Activated CD8-positive, alpha-beta memory T cell treated with anti-CD3 and anti-CD28 coated beads, Interleukin-2, amount 10 ng/mL, durations not matched to agents 7 days and 5 days (primary cell): ENCODE measurements at places on chromosomes 1 and 21. TPM values are rescaled to one million over a fixed set of nuclear protein-coding genes. Genes with fewer than 3 reads are reported as not detected.

DNA sequence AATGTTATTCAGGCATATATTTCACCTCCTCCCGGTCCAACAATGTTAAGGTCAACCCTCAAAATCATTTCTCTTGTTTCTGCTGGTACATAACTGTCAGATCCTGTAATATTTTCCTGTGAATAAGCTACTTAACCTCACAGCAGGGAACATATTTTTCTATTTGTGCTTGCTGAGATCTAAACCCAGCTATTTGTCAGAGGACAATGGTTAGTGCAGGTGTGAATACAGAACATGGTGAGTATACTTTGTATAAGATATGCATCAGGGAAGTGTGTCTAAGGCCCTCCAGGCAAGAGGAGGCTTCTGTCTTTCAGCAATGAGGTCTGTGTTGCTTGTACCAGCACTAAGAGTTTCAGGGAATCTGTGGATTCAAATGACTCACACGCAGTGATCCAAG is 970.6 kb downstream of the NCAM2 start:
- H3K27ac ChIP-seq, result no peak overlapping the region
- no peaks in the 10 kb centered on the region for H3K36me3 ChIP-seq
- DNase-seq, result no peak
- H3K27me3 ChIP-seq, result no peaks in the 10 kb centered on the region

GRCh38 chr1:192913683-192914082 is 104.8 kb downstream of the RGS2 start:
- no peak for DNase-seq
- H3K4me1 ChIP-seq, result peaks cover 5% of the 10 kb centered on the region
- H3K27ac ChIP-seq, result no peak overlapping the region
- no peaks in the 10 kb centered on the region for H3K36me3 ChIP-seq
- H3K4me3 ChIP-seq, result no peak overlapping the region

DNA sequence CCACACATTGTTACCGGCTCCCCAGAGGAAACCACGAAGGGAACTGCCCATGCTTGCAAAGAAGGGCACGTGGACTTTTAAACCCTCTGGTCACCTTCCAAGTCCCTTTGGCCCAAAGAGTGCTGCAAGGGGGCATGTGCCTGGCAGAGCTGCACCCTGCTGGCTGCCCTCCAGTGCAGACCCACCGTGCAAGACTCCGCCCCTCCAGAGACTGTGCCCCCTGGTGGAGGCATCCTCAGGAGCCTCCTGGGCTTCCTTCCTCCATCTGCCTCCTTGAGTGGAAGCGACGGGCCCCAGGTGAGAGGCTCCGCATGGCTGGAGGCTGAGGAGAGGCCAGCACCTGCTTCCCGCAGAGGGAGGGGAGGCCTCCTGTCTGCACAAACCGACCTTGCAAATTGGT is 100.6 kb downstream of the CRYAA start:
- no peak for DNase-seq
- no peak overlapping the region for H3K4me3 ChIP-seq
- no peaks in the 10 kb centered on the region for H3K36me3 ChIP-seq

- H3K4me3 ChIP-seq, result no peak overlapping the region
- H3K27me3 ChIP-seq, result no peaks in the 10 kb centered on the region
- DNase-seq, result no peak
- H3K36me3 ChIP-seq, result peaks cover 22% of the 10 kb centered on the region
- no peak overlapping the region for H3K27ac ChIP-seq
- H3K4me1 ChIP-seq, result no peaks in the 10 kb centered on the region
Measured at GRCh38 chr21:29326914-29327554, 28.3 kb downstream of the BACH1 start.

DNA sequence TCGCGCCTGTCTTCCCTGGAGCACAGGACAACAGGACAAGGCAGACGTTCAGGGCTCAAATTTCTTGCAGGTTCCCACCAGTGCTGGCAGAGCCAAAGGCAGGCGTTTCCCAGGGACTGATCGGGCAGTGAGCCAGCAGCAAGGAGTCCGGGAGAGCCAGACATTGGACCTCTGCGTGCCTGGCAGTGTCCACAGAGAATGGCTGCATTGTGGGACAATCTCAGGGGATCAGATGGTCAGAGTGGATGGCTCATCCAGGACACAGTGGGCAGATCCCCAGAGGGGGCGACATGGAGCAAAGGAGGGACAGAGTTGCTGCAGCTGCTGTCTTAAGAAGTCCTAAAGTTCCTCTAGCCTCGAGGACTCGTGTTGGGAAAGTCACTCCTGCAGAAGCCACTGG is 4.6 kb downstream of the TMEM63A start:
- no peak overlapping the region for H3K4me3 ChIP-seq
- peaks cover 44% of the 10 kb centered on the region for H3K4me1 ChIP-seq
- DNase-seq, result peak; percentile 50

- H3K4me3 ChIP-seq, result no peak overlapping the region
- peaks cover 5% of the 10 kb centered on the region for H3K4me1 ChIP-seq
Measured at GRCh38 chr1:207020709-207021107, 11.8 kb downstream of the C1orf116 start.

DNA sequence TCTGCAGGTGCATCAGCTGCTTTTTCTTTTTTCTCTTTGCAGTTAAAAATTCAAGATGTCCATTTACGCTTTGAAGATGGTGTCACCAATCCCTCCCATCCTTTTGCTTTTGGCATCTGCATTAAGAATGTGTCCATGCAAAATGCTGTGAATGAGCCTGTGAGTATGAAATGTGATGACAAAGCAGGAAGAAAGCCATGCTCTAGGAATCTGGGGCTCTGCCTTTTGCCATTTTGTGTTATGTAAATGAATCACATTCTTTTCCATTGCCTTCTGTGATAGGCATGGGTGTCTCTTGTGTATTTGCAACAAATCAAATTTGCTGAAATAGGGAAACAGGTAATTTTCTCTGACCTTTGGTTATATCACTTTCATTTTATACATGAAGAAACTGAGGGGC is 19.4 kb downstream of the VPS13D start:
- H3K4me1 ChIP-seq, result no peaks in the 10 kb centered on the region
- H3K36me3 ChIP-seq, result peaks cover 28% of the 10 kb centered on the region
- H3K4me3 ChIP-seq, result no peak overlapping the region
- H3K27me3 ChIP-seq, result no peaks in the 10 kb centered on the region

The GPR3 gene
- total RNA-seq, result 0.44 TPM

The IL19 gene
- total RNA-seq, result not detected

The KMO gene
- not detected for total RNA-seq
